ACHN (cell line): ENCODE measurements at places on chromosomes 11 and 22.

DNA sequence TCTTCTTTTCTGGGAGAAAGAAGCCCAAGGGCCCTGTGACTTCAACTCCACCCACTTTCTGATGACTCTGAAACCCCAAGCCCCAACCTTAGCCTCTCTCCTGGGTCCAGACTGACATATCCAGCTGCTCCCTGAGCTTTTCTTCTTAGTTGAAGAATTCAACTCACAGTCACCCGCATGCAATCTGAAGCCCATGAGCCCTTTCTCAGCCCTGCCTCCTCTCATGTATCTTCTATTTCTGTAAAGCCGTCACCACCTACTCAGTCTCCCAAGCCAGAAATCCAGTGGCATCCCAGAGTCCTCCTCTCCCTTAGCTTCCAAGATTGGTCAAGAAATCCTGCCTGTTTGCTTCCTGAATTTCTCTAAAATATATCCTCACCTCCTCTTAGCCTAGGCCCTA is 7.1 kb upstream of the TMA7B start:
- no peak for DNase-seq

DNA sequence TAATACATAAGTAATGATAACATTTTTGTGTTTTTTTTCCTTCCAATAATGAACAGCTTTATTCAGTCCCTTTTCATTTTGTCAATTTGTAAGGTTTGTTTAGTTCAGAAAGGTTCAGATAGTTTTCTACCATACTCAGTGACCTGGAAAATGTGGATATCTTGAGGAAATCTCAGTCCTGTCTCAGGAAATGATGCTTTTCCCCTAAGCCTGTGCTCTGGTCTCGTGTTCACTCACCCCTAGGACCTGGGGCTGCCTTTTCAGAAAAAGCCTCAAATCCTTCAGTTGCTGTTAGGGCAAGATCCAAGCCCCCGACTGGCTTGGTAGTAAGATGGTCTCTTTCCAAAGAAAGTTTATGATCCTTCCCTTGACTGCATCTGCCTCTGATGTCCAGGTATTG is 21.8 kb downstream of the MS4A6A start:
- no peak for DNase-seq

GRCh38 chr11:69152733-69153421 is 2.9 kb upstream of the SMIM38 start:
- no peak for DNase-seq

GRCh38 chr22:25545672-25546071 is 18.8 kb upstream of the GRK3 start:
- DNase-seq = no peak
